ENCODE measurements at places on chromosomes 5 and 9. TPM values are rescaled to one million over a fixed set of nuclear protein-coding genes. Genes with fewer than 3 reads are reported as not detected.

GRCh38 chr9:69898714-69899209 is 78.1 kb downstream of the CFAP95 start:
- no peak overlapping the region for H3K4me3 ChIP-seq
- H3K27ac ChIP-seq, result no peak overlapping the region
- DNase-seq, result no peak
- no peaks in the 10 kb centered on the region for H3K4me1 ChIP-seq

DNA sequence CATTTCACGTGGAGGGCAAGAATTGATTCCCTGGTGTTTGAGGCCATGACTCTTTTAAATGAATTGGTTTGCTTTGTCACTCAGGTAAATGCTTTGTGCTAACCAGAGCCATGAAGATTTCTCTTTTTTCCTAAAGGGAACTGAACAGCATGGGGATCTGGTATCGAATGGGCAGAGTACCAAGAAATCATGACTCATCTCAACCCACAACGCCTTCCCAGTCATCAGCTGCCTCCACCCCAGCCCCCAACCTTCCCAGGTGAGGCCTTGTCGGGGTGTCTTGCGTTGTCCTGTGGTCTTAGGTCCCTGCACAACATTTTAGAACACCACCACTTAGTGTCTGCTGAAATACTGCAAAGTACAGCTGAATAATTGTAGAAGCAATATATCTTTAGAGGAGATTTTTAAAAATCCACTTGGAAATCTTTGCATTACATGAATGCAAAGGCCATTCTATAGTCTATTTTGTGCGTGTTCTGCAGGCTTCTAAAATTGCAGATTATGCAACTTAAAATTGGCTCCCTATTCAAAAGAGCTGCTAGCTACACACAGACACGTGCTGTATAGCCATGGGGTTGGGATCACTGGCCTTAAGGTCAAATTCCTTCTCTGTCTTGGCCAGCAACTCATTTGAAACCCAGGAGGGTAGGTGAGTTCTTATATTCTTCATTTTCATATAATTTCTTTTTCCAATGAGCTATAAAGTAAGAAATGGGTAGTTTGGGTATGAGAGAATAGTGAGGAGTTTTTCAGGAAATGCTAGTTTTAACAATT is 69.0 kb downstream of the MVB12B start:
- no peak overlapping the region for H3K4me3 ChIP-seq
- H3K27me3 ChIP-seq, result no peaks in the 10 kb centered on the region
- DNase-seq, result no peak
- no peaks in the 10 kb centered on the region for H3K4me1 ChIP-seq
- no peak overlapping the region for H3K27ac ChIP-seq

- no peaks in the 10 kb centered on the region for H3K36me3 ChIP-seq
- no peak overlapping the region for H3K27ac ChIP-seq
- H3K4me1 ChIP-seq, result no peaks in the 10 kb centered on the region
- no peak for DNase-seq
- no peaks in the 10 kb centered on the region for H3K27me3 ChIP-seq
- no peak overlapping the region for H3K4me3 ChIP-seq
Observed at GRCh38 chr5:60727033-60727679, 27.2 kb upstream of the DEPDC1B start.

GRCh38 chr9:35726931-35727330 is 5.1 kb downstream of the TLN1 start:
- peak overlapping the region; percentile 96 for H3K27ac ChIP-seq
- peaks cover 42% of the 10 kb centered on the region for H3K36me3 ChIP-seq
- DNase-seq, result no peak
- no peaks in the 10 kb centered on the region for H3K27me3 ChIP-seq
- peak overlapping the region; percentile 97 for H3K4me3 ChIP-seq

GRCh38 chr5:531749-532315 is 7.6 kb upstream of the SLC9A3 start:
- no peak overlapping the region for H3K27ac ChIP-seq
- H3K27me3 ChIP-seq, result peaks cover 23% of the 10 kb centered on the region
- no peaks in the 10 kb centered on the region for H3K4me1 ChIP-seq
- no peaks in the 10 kb centered on the region for H3K36me3 ChIP-seq
- no peak overlapping the region for H3K4me3 ChIP-seq

- H3K27ac ChIP-seq, result no peak overlapping the region
- DNase-seq, result no peak
- no peak overlapping the region for H3K4me3 ChIP-seq
- H3K36me3 ChIP-seq, result no peaks in the 10 kb centered on the region
- no peaks in the 10 kb centered on the region for H3K4me1 ChIP-seq
Observed at GRCh38 chr9:73199448-73199847, 47.8 kb downstream of the ANXA1 start.

The CDH6 gene
- total RNA-seq, result 1.1 TPM

DNA sequence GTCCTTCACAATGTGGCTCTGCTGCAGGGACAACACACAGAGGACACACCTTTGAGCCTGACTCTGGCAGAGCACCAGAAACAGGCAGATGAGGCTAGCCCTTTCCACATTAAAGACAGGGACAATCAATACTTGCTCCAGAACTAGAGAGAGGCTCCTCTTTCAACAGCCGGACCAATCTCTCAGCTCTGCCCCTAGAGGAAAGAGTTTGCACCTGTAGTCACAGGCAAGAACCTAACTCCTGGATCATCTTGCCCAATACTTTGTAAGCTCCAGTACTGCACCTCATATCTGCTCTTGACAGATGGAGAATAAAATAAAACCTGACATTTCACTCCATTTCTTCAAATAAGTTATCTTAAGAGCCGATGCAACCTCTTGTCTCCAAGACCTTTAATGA is 52.1 kb downstream of the EPB41L4A start:
- DNase-seq, result no peak
- H3K27ac ChIP-seq, result no peak overlapping the region
- no peaks in the 10 kb centered on the region for H3K27me3 ChIP-seq
- no peaks in the 10 kb centered on the region for H3K4me1 ChIP-seq

DNA sequence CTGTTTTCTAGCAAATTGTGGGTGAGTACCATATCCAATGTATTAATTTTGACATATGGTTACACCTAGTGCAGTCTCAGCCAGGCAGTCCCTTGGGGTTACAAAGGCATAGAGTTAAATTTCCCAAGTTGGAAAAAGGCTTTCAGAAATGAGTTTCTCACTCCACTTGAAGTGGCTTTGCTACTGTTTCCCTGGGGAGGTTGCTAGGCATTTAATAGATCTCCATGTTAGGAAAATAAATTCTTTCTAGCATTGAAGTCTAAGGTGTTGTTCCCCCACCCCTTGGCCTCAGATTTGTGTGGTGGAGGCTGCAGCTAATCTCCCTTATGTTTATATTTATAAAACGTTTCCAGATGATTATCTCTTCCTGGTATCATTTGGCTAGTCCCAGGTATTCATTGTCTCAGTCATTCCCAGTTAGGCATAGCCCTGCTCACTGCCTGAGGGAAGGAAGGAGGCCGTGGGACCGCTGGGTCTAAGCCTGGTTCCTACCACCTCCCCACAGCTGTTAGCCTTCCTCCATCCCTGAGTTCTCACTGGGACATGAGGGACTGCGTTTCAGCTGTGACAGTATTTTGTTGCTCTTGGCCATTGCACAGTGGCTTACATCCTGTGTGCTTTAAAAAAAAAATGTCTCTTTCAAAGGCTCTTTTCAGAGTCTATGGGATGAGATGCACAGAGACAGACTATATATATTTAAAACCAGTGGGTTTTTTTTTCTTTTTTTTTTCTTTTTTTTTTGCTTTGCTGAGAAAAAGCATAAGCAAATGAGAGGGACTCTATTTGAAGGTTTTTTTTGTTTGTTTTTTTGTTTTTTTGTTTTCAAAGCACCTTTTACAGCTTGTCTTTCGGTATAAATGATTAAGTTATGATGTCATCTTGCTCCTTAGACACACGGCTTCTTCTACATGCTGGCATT is 121.5 kb downstream of the MAST4 start:
- no peak overlapping the region for H3K4me3 ChIP-seq
- DNase-seq, result no peak
- no peak overlapping the region for H3K27ac ChIP-seq
- H3K27me3 ChIP-seq, result no peaks in the 10 kb centered on the region
- no peaks in the 10 kb centered on the region for H3K4me1 ChIP-seq

The DIRAS2 gene
- 0.16 TPM for total RNA-seq

DNA sequence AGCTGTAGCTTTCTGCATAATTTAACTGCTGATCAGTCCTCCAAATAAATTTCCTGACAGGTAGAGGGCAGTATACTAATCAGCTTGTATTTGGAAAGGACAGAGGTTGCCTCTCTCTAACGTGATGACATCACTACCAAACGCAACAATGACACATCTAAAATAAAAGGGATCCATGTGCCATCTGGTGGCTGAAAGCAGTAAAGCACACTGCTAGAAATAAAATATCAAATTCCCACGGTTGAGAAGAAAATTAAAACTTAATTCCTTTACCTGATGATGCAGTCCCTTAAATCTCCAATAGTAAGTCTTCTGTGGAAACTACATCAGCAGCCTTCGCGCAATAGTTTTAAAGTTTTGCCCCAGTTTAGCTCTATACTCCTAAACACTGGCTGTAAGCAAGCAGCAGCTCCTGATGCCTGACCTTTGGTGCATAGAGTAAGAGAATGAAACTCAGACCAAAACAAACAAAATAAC is 54.5 kb downstream of the DIAPH1 start:
- no peak overlapping the region for H3K4me3 ChIP-seq
- peak overlapping the region; percentile 68 for H3K27ac ChIP-seq
- peaks cover 10% of the 10 kb centered on the region for H3K36me3 ChIP-seq
- H3K4me1 ChIP-seq, result peaks cover 28% of the 10 kb centered on the region
- H3K27me3 ChIP-seq, result no peaks in the 10 kb centered on the region
- DNase-seq, result peak; percentile 68

DNA sequence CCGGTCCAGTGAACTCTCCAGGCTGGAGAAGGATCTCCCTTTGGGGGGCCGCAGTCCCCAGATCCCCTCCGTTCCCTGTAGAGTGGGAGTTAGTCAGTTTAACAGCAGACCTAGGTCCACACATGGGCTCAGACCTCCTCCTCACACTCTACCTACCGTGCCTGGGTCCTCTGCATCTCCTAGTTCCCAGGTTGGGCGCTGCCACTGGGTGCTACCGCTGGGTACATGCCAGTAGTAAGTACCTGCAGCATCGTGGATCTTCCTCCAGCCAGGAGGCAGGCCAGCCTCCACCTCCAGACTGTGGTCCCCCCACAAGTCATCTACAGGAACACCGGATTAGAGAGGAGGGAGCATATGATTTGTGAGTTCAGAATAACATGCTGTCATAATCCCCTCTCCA is 802 bp downstream of the APBB3 start:
- peak overlapping the region; percentile 85 for H3K27ac ChIP-seq
- H3K4me3 ChIP-seq, result peak overlapping the region; percentile 71
- H3K36me3 ChIP-seq, result peaks cover 20% of the 10 kb centered on the region
- H3K4me1 ChIP-seq, result no peaks in the 10 kb centered on the region
- DNase-seq, result peak; percentile 58

The CYSRT1 gene
- total RNA-seq, result 0.35 TPM

The SHOC1 gene
- not detected for total RNA-seq

- H3K27me3 ChIP-seq, result no peaks in the 10 kb centered on the region
- no peak for DNase-seq
- no peak overlapping the region for H3K27ac ChIP-seq
- no peak overlapping the region for H3K4me3 ChIP-seq
Observed at GRCh38 chr5:31317665-31318064, 124.2 kb downstream of the CDH6 start.

The ADGRD2 gene
- total RNA-seq, result not detected

GRCh38 chr9:112699230-112699629 is 18.7 kb downstream of the INIP start:
- no peak for DNase-seq
- peaks cover 9% of the 10 kb centered on the region for H3K36me3 ChIP-seq
- H3K27me3 ChIP-seq, result no peaks in the 10 kb centered on the region
- H3K4me3 ChIP-seq, result no peak overlapping the region
- no peaks in the 10 kb centered on the region for H3K4me1 ChIP-seq

- no peaks in the 10 kb centered on the region for H3K4me1 ChIP-seq
- H3K27me3 ChIP-seq, result no peaks in the 10 kb centered on the region
- no peaks in the 10 kb centered on the region for H3K36me3 ChIP-seq
Observed at GRCh38 chr9:82153032-82153431, 164.5 kb downstream of the SPATA31D1 start.

DNA sequence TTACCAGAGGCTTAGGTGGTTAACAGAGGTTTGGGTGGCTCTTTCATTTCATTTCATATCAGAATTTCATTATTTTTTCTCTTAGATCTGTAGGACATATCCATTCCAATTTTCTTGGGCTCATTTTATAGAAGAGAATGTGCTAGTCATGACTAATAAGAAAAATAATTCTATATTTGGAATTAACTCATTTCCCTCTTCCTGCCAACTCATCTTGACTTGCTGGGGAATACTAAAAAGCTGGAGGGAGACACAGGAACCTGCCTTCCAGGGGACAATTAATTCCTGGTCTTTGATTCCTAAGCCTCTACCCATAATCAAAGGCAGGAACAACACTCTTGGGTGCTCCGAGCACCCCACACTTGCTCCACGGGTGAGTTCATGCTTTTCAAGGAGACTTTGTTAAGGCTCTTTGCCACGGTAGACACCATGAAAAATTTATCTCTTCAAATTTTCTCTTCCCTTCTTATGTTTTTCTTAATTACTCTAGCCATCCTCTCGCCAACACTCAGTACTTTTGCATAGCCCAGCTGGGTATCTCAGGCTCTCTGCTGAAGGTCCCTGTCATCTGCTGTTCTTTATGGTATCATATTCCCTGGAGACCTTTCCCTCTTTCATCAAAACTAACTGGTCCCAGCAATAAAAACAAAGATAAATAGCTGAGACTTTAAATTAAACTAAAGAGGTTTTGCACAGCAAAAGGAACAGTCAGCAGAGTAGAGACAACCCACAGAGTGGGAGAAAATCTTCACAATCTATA is 273.9 kb downstream of the NPR3 start:
- H3K27me3 ChIP-seq, result no peaks in the 10 kb centered on the region
- no peaks in the 10 kb centered on the region for H3K36me3 ChIP-seq
- no peak overlapping the region for H3K4me3 ChIP-seq
- H3K27ac ChIP-seq, result no peak overlapping the region
- no peaks in the 10 kb centered on the region for H3K4me1 ChIP-seq
- no peak for DNase-seq

The ZDHHC21 gene
- total RNA-seq, result 12.1 TPM

The TUSC1 gene
- total RNA-seq, result 22.7 TPM

- peaks cover 79% of the 10 kb centered on the region for H3K4me1 ChIP-seq
- peak; percentile 79 for DNase-seq
- no peaks in the 10 kb centered on the region for H3K36me3 ChIP-seq
Observed at GRCh38 chr5:149284501-149284900, 12.8 kb downstream of the AFAP1L1 start.

DNA sequence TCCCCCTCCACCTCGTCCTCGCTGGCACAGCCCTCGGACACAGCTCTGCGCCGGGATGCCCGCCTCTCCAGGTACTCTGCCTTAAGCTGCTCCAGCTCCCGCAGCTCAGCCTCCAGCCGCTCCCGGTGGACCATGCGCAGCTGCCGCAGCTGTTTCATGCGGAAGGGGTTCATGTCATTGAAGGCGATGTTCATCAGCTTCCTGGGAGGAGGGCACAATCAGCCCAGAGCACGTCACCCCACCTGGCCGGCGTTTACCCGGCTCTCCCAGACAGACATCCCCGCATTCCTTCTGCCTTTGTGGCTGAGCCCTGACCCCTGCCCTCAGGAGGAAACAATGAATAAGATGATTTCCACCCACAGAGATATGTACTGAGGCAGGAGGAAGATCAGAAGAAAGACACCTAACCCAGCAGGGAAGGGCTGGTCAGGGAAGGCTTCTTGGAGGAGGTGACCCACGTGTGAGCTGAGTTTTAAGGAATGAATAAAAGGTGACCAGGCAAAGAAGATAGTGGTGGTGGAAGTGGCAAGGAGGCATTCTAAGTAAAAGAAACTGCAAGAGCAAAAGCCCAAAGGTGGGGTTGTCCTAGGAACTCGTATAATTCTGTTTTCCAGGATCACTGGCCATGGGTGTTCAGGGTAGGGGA is 7.1 kb upstream of the CORO2A start:
- no peak for DNase-seq
- no peak overlapping the region for H3K4me3 ChIP-seq
- no peaks in the 10 kb centered on the region for H3K27me3 ChIP-seq

Data from right atrium auricular region (tissue), 2 donors.